CD4-positive, alpha-beta T cell treated with Interleukin-4 for 4 hours (primary cell): ENCODE measurements at places on chromosomes 12 and 14.

DNA sequence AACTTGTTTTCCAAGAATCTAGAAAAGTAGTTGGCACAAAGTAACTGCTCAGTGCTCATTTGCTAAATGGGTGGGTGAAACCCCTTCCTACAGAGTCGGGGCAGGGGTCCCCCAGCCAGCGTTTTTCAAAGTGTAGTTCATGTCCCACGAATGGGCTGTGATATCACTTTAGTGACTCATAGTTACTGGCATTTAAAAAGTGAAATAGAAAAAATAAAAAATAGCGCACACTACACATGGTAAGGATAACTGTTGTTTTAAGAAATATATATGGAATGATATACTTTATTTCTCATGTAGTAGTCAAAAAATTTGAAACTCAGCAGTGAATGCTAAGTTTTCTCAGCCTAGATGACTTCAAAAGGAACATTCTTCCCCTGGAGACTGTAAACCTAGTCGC is 250.4 kb downstream of the CHST11 start:
- DNase-seq: no peak

DNA sequence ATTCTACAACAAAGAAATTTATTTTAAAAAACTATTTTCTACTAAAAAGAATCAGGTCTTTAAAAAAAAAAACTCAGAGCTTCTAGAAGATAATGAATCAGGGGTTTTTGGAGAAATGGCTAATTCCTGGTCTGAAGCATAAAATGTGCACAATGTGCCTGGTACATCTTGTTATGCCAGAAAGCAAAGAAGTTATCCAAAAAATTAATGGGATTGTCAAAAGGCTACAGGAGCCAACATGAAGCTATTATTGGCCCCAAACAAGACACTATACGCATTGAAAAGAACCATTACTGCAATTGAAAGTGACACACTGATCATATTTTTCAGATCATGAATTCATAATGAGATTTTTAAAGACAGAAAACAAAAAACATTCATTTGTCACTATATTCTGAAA is 19.3 kb upstream of the TUBA1A start:
- no peak for DNase-seq

GRCh38 chr14:88130057-88130432 is 125.1 kb downstream of the GPR65 start:
- no peak for DNase-seq

DNA sequence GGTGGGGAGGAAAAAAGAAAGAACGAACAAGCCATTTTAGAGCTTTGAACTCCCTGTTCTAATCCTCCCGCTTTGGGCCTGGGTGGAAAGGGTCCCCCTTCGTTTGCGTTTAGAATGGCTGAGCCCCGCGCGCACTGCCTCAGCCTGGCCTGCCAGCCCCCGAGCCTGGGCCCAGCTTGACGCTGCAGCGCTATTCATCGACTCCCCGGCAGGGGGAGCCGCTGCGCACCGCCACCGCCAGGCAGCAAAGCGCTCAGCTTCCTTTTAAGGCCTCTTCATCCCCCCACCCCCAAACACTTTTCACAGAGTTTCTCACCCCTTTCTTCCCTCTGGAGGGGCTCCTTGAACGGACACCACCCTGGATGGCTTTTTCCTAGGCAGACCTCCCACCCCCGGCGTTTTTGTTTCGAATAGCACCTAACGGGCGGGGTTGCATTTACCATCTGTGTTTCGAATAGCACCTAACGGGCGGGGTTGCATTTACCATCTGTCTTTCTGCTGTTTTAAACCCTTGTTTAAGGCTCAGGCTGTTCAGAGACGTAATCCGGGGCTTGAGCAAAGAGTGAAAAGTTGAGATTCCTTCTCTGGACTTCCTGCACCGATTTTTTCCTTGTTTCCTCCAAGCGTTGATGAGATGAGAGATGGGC is 56.4 kb upstream of the PIWIL1 start:
- no peak for DNase-seq

- DNase-seq: no peak
Observed at GRCh38 chr12:79938843-79939242, 3.9 kb upstream of the PPP1R12A start.

GRCh38 chr14:56422703-56423213 is 156.8 kb upstream of the TMEM260 start:
- DNase-seq: peak; percentile 18

GRCh38 chr14:96121660-96122395 is 82.7 kb downstream of the C14orf132 start:
- DNase-seq: no peak

DNA sequence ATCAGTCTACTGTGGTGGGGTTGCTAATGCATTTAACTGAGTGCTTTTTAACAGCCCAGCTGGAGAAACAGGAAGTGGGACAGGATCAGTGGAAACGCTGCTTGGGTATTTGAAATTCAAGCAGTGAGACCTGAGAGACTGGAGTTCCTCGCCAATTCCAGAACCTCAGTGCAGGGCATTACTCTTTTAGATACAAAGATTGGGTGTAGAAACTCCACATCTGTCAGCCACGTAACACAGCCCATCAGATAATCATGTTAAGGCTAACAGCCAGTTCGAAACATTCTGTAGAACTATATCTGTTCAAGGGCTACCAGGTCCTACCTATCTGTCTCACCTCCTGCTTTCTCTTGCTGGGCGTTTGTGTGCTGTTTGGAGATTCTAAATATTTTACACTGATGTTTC is 45.5 kb downstream of the RAD52 start:
- DNase-seq: no peak

DNA sequence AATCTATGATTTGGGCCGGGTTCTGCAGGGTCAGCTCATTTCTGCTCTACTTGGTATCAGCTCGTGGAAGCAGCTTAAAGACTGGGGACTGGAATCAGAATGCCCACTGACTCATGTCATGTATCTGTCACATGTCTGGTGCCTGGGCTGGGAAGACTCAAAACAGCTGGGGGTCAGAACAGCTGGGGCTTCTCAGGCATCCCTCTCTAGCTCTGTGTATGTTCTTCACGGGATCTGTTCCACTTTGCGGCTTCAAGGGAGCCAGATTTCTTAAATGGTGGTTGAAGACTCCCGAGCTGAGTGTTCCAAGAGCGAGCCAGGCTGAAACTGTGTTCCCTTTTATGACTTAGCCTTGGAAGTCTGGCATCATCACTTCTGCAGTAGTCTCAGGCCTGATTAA is 11.9 kb downstream of the AEBP2 start:
- no peak for DNase-seq

DNA sequence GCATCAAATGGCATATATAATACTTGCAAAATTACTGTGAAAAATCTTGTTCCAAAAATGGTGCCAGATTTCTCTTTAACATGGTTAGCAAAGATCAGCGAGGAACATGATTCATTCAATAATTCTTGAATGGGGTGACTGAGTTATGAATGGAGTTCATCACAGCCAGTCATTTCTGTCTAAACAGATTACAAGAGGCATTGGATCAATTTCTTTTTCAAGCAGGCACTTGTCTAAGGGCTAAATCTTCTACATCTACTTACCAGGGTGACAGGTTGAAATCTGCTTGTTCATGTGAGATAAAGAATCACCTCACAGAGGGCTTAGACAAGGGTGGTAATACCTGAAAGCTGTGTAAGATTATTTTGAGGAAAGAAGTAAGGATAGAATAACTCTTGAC is 247.7 kb downstream of the ATP23 start:
- DNase-seq: no peak

GRCh38 chr14:58119381-58119780 is 32.6 kb downstream of the ARMH4 start:
- DNase-seq: no peak

- peak; percentile 68 for DNase-seq
Observed at GRCh38 chr12:107320033-107320928, 226.9 kb upstream of the CRY1 start.

DNA sequence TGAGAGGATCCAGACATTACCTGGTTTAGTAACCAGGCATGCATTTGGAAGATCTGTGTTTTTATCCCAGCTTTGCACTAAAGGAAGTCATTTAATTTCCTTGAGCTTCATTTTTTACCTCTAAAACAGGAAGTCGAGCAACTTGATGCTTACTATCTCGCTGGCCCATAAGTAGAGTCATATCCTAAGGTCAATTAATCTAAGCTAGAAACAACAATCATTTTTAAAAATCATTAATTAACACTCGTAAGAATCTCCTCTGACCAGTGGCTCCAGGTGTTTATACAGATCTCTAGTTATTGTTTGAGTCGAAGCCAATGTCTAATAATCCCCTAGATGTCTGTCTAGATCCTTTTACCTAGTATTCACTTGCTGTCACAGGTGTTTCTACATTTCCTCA is 355.8 kb upstream of the DCN start:
- no peak for DNase-seq

- DNase-seq: no peak
Observed at GRCh38 chr12:68510397-68510796, 100.3 kb upstream of the RAP1B start.

DNA sequence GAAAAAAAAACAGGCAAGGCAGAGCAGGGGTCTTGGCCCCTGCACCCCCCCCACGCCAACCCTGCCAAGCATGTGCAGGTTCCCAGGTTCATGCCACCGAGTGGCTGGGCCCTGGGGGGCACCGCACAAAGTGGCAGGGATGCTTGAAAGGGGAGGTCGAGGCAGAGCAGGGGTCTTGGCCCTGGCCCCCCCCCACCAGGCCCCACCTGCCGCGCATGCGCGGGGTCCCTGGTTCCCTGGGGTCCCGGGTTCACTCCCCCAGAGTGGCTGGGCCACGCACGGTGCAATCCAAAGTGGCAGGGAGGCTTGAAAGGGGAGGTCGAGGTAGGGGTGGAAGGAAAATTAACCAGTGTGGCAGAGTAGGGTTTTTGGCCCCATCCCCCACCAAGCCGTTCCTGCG is 312.2 kb downstream of the ALG10 start:
- DNase-seq: no peak
